ENCODE measurements at places on chromosomes 12 and 14.

DNA sequence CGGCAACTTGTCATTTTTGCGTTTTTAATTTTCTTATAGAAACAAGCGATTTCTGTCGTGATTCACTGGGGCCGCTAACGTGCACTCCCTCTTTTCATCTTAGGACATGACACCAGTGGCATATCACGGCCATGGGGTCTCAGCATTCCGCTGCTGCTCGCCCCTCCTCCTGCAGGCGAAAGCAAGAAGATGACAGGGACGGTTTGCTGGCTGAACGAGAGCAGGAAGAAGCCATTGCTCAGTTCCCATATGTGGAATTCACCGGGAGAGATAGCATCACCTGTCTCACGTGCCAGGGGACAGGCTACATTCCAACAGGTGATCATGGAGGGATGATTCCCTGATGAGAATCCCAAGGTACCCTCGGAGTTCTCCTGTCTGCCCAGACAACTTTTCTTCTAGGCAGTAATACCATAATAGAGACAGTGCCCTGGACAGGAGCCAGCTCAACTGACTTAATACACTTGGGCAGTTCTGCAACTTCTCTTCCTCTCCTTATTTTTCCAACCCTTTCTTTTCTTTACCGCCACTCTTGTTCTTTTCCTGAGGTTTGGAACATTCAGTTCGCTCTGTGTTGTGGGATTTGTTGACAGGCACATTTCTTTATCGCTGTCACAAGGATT is 821 bp downstream of the TMEM106C start:
- DNase-seq, result no peak

DNA sequence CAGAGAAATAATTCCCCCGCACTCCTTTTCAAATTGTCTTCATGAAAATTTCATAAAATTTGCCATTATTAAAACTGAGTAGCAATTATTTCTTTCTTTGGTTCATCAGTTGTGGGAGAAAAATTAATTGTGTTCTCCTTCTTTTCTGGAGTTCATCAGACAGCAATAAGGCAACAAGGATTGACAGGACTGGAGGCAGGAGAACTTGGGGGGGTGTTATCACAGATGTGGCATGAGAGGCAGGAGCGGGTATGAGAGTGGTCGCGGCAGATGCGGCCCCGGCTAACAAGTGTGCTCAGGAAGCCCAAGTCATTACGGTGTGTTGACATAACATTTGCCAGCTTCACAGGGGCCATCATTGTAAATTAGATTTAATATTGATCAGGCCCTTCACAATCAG is 306.6 kb upstream of the TMPO start:
- DNase-seq, result no peak

GRCh38 chr12:122978507-122978955 is 1.9 kb upstream of the ARL6IP4 start:
- no peak for DNase-seq

DNA sequence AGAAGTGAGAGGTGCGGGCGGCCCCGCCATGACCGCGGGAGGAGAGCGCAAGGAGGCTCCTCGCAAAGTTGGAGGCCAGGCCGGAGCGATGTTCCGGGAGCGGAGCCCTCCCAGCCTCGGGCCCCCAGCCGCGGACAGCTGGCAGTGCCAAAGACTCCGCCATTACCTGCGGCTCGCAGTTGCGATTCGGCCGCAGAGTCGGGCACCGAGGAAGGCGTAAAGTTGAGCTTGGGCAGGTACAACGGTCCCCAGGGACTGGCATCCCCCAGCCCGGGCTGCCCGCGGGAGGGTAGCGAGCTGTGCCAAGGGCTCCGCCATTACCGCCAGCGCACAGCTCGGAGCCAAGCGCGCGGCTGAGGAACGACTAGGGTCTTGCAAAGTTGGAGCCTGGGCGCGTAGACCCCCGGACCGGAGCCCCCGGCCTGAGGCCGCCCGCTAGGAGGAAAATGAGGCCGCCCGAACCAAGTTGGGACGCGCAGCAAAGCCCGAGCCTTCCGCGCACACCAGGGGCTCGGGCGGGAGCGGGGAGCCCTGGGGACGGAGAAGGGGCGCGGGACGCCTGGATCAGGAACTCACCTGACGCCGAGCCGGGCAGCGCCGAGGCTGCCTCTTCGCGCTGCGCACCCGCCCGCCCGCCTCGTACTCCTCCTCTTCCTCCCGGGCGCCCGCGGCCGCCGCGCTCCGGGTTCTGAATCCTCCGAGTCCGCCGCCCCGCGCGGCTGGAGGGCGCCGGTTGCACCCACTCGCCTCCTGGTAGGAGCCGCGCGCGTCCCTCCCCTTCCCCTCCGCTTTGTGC is 677 bp downstream of the NOS1 start:
- DNase-seq, result no peak

DNA sequence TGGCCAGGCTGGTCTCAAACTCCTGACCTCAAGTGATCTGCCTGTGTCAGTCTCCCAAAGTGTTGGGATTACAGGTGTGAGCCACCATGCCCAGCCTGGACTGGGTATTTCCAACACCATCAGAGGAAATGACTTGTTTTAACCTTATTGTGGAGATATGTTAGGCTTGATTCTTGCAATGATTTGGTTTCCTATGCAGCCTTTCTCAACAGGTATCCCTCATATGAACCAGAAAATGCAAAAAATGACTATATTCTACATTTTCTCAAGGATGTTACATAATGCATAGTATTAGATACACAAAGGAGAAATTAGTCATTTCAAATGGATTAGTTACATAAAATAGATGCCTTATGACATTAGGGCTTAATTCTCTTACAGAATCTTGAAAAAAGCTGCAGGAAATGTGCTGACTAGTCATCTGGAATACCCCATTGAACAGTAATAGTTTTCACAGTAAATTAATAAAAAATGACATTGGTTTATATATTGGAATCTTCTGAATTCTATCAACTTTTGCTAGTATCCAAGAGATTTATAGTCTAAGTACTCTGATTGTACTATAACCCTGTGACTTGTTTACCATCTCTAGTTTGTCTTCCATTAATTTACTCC is 132.6 kb downstream of the INSM2 start:
- DNase-seq, result no peak

GRCh38 chr14:106662936-106663550 is 1136.7 kb downstream of the TMEM121 start:
- no peak for DNase-seq

- DNase-seq, result no peak
Measured at GRCh38 chr12:24232531-24232930, 283.1 kb upstream of the SOX5 start.

DNA sequence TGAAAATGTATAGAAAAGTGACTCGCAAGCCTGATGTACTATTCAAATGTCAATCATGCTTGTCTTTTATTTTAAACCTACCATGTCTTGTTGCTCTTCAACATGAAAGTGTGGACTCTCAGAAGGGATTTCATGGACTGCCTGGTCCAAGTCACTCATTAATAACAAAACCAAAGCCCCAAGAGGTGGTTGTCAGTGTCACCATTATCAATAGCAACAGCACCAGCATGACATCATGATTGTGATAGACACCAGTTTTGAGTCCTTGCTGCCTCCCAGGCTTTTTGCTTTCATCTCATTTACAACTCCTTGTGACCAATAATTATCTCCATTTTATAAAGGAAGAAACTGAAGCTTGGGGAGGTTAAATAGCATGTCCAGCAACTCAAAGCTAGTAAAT is 112.0 kb upstream of the TMPO start:
- no peak for DNase-seq

- no peak for DNase-seq
Measured at GRCh38 chr12:105888696-105889095, 250.1 kb downstream of the NUAK1 start.

DNA sequence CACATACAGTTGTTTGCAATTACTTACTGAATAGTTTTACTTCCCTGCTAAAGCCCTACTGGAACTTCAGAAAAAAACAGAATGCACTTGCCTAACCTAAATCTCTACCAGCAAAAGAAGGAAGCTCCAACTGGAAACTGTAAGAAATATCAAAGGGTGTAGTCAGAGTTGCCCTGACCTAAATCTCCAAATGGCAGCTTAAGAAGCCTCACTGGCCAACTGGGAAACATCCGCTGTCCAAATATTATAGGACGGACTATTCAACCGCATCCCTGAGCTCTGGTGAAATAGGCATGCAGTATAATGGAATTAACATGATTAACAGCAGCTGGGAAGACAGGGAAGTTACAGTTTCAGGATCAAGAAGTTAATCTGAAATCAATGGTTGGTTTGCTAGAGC is 24.3 kb downstream of the ANAPC7 start:
- DNase-seq, result no peak

DNA sequence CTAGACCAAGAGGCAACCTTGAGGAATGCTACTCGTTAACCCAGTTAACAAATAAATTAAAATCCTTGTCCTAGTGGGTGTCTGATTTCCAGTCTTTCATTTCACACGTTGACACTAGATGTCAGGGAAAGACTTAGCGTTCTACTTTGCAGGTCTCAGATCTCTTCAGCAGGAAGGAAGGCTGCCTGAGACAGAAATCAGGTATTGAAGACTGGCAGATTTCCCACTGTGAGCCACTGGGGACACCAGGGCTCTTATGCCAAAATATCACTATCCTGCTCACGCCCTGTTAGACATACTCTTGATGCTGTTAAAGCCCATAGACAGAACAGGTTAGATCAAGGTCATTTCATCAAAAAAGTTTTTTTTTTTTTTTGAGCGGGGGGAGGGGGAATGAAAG is 33.0 kb downstream of the EMP1 start:
- DNase-seq, result no peak

DNA sequence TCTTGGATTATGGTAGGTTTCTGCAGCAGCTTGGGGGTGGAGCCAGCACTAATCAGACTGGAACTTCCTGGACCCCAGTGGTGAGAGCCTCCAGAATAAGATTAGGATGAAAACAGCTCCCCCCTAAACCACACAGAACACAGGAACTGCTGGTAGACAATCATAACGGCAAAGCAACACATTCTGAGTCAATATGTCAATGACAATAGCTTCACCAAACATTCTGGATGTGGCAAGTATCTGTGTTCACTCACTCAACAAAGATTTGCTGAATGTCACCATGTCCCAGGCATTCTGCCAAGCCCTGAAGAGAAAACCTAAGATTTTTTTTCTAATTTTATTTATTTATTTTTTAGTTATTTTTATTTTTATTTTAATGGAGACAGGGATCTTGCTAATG is 65.2 kb downstream of the LRRC74A start:
- DNase-seq, result no peak

GRCh38 chr12:121513464-121514183 is 67.2 kb downstream of the KDM2B start:
- no peak for DNase-seq

DNA sequence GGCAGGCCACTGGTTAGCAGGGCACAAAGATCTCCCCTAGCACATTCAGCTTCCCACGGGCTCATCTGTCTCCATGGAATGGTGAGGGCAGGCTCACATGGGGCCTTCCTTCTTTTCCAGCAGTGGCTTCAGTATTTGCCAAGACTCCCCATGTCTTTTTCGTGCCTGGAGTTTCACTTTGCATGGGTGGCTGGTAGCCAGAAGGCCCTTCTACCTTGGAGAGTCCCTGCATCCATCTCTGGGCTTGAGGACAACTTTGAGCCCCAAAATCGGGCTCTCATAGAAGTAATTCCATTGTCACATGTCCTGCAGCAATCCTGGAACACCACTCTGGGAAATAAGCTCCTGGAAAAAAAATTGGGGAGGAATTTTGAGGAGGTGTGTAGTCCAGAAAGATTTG is 42.1 kb downstream of the NFKBIA start:
- DNase-seq, result no peak

- DNase-seq, result peak; percentile 76
Measured at GRCh38 chr12:104121001-104121400, 17.0 kb downstream of the NFYB start.

DNA sequence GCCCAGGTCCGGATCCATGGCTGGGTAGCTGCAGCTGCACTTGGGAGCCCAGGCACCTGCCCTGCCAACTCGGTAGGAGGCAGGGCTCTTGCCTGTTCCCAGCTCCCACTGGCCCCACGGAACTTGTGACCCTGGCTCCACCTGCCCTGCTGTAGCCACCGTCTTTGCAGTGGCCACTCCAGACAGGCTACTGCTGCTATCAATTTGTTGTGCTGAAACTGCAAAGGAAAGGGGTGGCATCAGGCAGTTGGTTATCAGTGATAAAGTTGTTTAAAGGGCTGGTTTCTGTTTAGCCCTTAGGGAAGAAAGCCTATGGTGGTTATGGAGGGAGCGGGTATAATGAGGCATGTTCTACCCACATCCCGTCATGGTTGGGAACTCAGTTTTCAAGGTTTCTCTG is 32.1 kb upstream of the ARID2 start:
- DNase-seq, result no peak

- no peak for DNase-seq
Measured at GRCh38 chr12:93587611-93588010, 15.1 kb downstream of the SOCS2 start.

DNA sequence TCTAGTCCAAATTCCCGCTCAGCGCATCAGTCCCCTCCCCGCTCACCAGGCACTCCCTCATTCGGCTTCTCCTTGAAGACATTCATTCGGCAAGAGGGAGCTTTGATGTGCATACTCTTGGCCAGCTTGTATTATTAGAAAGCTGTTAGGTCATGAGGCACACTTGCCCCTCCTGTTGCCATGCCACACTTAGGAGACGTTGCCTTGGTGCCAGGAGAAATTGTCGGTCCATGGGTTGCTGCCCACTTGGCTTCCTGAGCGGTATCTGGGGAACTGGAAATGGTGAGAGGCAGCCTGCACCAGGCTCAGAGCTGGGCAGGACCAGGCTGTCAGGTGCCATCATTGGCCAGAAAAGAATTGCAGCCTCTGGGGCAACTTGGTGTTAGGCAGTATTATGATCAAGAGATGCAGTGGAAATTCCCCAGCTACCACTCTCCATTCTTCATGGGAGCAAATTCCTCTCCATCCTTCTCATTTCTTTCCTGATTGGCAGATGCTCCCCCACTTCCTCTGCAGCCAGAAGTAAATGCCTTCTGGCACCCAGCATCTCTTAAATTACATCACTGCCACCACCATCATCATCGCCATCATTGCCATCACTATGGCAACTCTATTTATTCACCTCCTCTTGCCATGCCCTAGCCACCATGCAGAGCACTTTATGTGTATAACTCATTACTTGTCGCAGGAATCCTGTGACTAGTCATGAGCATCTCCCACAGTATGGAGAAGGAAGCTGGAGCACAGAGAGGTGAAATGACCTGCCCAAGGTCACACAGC is 12.4 kb downstream of the CABP1 start:
- no peak for DNase-seq

- no peak for DNase-seq
Measured at GRCh38 chr12:90497923-90498545, 456.9 kb downstream of the CCER1 start.

- DNase-seq, result peak; percentile 16
Measured at GRCh38 chr14:45526715-45527549, 273.9 kb upstream of the MIS18BP1 start.

DNA sequence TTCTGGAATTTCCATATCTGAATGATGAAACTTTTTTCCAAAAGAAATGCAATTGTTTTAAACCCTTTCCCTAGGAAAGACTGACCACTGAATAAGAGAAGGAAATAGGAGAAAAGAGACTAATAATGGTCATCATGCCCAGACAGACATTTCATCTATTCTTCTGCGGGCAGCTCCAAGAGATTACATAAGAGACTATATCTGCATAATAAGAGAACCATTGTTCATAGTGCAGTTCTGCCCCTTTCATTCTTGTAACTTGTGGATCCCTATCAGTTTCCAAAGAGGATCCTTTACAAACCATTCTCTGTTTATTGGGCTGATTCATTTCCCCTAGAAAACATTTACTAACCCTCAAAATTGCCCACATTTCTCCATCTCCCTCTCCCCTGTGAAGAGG is 197.8 kb downstream of the FSCB start:
- peak; percentile 4 for DNase-seq

GRCh38 chr12:53065470-53065869 is 13.7 kb downstream of the SPRYD3 start:
- no peak for DNase-seq
